ENCODE measurements at places on chromosomes 12 and 14. TPM values are rescaled to one million over a fixed set of nuclear protein-coding genes. Genes with fewer than 3 reads are reported as not detected.

GRCh38 chr12:51631591-51631990 lies 40.6 kb downstream of the SCN8A start:
- peak; percentile 61 for DNase-seq

GRCh38 chr12:65074932-65075331 lies 46.2 kb downstream of the WIF1 start:
- no peak for DNase-seq

DNA sequence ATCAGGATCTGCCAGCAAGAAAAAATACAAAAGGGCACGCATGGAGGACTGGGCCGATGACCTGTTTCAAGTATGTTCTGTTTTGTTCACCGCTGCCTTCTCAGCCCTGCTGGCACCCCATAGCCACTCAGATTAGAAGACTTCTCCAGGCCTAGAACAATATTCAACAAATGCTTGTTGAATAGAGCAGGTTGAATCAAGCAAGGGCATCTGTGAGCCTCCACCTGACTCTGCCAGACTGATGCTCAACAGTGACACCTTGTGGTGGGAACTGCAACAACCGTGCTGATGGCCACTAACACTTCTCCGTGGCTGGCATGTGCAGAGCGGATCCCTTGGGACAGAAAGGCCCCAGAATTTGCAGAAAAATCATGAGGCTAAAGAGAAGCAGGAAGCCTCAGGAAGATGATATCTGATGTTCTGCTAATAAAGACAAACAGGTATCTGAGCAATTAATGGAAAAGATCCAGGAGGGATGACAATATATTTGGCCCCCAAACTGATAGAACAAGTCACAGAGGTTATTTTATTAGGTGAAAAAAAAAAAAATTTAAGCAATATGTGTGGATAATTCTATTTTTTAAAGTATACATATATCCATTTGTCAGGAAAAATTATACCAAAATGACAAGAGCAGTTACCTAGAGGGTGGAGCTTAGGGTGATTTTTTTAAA lies 114.3 kb downstream of the KSR2 start:
- peak; percentile 28 for DNase-seq

DNA sequence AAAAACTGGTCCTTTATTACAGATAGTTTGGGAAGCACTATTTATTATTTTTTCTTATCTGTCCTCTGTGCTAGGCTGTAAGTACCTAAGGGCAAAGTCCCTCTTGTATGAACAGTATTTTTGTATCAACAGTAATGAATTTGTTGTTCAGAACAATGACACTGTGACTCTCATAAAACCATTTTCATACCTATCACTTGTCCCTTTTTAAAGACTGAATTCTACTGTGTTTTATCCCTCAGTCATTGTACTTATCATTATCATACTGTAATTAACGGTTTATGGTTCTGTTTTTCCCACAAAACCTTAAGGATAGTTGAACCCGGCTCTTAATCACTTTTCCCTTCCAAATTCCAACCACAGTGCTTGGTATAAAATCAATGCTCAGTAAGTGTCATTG lies 69.4 kb downstream of the SRGAP1 start:
- DNase-seq: no peak

GRCh38 chr14:99578541-99579101 lies 25.4 kb downstream of the CCDC85C start:
- DNase-seq: no peak

ANKS1B gene
- total RNA-seq: 1.3 TPM

GPATCH2L gene
- 65.7 TPM for total RNA-seq

PRR4 gene
- 4.0 TPM for total RNA-seq

DNA sequence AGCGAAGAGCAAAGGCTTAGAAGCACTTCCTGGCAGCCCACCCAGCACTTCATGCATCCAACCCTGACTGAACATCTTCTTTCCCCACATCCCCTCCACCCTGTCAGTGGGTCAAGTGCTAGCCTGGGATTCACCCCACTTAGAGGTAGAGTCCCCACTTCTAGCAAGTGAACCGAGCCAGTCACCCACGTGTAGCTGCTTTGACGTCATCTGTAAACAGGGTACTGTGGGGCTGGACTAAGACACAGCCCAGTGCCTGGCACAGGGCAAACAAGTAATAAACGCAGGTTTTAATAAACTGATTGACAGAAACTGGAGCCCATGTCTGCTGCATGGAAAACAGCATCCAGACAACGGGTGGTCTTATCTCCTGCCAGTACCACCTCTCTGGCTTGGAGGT lies 61.7 kb downstream of the ITPK1 start:
- DNase-seq: no peak

DNA sequence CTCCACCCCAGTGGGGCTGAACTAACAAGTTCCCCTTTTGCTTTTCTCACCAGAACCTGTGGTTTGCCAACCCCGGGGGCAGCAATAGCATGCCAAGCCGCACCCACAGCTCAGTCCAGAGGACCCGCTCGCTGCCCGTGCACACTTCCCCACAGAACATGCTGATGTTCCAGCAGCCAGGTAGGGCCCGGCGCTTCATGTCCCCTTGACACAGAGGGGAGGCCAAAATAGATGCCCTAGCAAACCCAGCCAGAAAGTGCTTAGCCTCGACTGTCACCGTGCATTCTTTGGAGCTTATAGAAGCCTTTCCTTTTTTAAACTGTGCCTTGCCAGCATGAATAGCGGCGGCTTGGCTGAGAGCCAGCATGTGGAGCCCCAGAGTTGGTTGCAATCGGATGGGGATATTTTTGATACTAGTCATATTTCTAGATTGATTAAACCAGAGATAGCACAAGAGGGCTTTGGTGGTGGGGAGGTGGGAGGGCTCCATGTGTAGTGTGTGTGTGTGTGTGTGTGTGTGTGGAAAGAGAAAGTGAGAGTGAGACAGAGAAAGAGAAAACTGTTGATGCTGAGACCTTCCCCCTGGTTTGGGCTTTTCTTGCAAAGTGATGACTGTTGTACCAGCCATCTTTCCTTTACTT lies 126.1 kb downstream of the GCH1 start:
- DNase-seq: peak; percentile 63

DNA sequence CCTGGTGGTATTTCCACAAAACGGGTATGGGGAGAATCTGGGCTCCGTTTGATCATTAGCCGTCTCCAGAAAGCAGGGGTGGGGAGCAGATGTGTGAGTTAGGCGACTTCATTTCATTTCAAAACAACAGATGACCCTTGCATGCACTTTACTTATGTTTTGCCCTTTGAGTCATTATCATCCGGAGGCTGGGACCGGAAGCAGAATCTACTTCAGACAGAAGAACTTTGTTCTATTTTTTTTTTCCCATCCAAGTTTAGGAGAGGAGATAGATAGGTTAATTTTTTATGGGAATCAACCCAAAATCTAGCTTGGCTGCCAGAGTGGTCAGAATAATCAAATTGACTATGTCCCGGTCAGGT lies 31.3 kb upstream of the CMAS start:
- no peak for DNase-seq

- no peak for DNase-seq
Observed at GRCh38 chr14:104879201-104879982, 14.3 kb downstream of the CEP170B start.

- no peak for DNase-seq
Observed at GRCh38 chr14:99359906-99360305, 87.9 kb upstream of the BCL11B start.

DNA sequence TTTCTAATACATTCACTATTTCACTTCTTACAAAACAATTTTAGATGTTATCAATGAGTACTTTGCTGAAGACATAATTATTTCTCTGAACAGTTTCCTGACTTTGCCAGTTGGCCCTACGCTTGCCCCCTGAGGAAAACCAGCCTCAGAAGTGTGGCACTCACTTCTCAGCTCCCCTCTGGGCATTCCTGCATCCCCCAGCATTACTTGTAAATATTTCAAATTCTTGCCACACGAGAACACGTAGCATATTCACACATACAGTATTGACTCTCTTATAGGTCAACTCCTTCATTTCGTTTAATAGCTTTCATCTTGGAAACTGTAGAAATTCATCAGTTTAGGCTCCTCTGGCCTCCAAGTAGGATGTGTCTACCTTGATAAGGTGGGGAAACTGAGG lies 65.2 kb downstream of the OTX2 start:
- no peak for DNase-seq

DNA sequence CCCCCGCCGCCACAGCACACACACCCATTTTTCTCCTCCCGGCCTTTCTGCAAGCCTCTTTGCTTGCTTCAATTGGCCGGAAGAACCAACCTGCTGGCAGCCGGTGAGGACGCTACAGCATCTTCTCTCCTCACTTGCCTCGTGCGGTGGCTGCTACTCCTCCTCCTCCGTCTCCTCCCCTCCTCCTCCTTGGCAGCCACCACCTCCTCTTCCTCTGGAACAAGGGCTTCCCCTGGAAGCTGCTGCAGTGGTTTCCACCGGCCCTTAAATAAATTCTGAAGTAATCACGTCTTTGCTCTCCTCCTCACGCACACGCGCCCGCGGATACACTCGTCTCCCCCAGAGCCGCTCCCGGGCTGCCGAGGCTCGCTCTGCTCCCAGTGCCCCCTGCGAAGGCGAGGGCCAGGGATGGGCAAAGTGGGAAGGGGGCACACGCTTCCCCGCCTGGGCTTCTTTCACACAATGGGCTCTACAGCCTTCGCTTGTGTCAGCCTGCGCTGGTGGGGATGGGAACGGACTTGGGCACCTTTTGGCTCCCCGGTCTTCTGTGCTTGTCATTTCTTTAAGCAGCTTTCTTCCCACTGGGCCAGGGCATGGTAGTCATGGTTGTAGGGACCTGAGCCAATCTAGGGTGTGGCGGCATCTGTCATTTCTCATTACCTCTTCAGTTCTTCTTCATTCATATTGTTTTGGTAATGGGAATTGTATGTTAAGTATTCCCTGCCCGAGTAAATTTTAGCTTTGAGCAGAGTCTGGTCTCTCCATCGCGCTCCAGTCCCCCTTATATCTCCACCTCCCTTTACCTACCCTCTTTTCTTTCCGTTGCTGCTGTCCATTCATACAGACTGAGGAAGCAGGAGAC lies at the start of gene PPFIA2:
PPFIA2 (minus strand) TSS at position 161 of the 862 bp plus-strand sequence.
- no peak for DNase-seq

LBHD2 gene
- total RNA-seq: not detected

OTOGL gene
- 0.17 TPM for total RNA-seq

DNA sequence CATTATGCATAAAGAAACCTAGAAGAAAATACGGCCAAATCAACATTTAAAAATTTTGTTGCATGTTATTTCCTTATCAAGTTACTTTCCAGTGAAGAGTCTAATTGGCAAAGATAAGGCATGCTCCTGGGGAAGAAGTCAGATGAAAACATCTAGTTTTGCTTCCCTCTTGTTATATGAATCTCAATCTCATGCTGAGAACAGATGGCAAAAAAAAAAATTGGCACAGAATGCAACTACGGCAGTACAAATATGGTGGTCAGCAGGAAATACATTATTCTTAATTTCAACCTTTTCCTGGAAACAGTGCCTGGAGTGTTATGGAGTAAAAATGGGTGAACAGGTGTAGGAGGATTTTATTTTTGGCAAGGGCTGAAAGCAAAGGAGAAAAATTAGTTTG lies 32.8 kb downstream of the HECTD4 start:
- no peak for DNase-seq

ARMH4 gene
- 3.3 TPM for total RNA-seq

GRCh38 chr12:6328045-6328779 lies 13.7 kb downstream of the TNFRSF1A start:
- DNase-seq: no peak

UTP20 gene
- total RNA-seq: 21.2 TPM

GRCh38 chr12:121237415-121237814 lies 27.5 kb downstream of the P2RX4 start:
- DNase-seq: no peak

- DNase-seq: no peak
Observed at GRCh38 chr12:20653871-20654270, 41.3 kb upstream of the SLCO1C1 start.

DNA sequence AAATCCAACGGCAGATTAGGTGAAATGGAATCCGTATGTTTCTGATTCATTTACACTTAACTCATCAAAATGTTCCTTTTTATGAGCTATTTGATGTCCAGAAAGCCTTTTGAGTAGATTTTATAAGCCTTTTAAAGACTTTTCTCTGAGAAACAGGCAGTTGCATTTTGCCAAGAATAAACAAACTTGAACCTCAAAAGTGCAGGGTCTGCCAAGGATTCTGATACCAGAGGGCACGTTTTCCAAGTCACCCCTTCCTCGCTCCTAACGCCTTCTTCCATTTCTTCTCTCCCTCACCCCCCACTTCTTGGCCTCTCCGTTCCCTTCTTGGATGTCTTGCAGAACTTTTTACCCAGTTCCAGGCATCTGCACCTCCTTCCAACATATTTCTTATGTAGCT lies 200.6 kb upstream of the TBX3 start:
- no peak for DNase-seq

- no peak for DNase-seq
Observed at GRCh38 chr12:111741235-111741812, 25.4 kb upstream of the ALDH2 start.

DNA sequence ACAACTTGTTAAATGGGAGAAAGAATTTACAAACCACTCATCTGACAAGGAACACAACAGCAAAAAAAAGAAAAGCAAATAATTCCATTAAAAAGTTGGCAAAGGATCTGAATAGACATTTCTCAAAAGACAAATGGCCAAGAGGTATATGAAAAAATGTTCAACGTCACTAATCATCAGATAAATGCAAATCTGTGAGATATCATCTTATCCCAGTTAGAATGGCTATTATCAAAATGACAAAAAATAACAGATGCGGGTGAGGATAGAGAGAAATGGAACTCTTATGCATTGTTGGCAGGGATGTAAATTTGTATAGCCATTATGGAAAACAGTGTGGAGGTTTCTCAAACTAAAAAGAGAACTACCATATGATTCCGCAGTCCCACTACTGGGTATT lies 29.9 kb downstream of the CYP46A1 start:
- DNase-seq: no peak

DNA sequence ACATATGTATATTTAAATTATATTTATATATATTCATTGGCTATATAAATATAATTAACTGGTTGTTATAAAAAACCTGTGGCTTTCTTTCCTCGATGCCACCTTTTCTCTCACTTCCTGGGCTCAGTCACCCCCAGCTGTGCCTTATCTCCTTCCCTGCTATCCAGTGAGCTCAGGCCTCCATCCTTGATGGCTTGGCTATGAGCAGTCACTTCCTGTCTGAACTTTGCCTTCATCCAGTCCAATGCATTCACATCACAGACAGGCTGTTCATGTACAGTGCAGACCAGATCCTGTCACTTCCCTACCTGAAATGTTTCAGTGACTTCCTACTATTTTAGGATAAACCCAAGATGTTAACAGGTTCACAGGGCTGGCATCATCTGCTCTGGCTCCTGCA lies 115.3 kb upstream of the PRB2 start:
- no peak for DNase-seq

TEX52 gene
- not detected for total RNA-seq

Data from mammary epithelial cell (primary cell).